Testis (tissue), 5 donors: ENCODE measurements at places on chromosomes 13 and 19.

GRCh38 chr13:110546926-110547325 is 14.6 kb downstream of the RAB20 start:
- peaks cover 49% of the 10 kb centered on the region for H3K4me1 ChIP-seq
- no peak overlapping the region for H3K4me3 ChIP-seq
- H3K27me3 ChIP-seq = no peaks in the 10 kb centered on the region
- no peak overlapping the region for H3K27ac ChIP-seq
- no peaks in the 10 kb centered on the region for H3K36me3 ChIP-seq
- DNase-seq = peak; percentile 96

- DNase-seq = no peak
- H3K4me3 ChIP-seq = no peak overlapping the region
- no peak overlapping the region for H3K27ac ChIP-seq
- no peaks in the 10 kb centered on the region for H3K36me3 ChIP-seq
- H3K27me3 ChIP-seq = no peaks in the 10 kb centered on the region
- H3K4me1 ChIP-seq = peaks cover 25% of the 10 kb centered on the region
These were observed 40.5 kb upstream of the RCBTB2 start for GRCh38 chr13:48573213-48574007.

DNA sequence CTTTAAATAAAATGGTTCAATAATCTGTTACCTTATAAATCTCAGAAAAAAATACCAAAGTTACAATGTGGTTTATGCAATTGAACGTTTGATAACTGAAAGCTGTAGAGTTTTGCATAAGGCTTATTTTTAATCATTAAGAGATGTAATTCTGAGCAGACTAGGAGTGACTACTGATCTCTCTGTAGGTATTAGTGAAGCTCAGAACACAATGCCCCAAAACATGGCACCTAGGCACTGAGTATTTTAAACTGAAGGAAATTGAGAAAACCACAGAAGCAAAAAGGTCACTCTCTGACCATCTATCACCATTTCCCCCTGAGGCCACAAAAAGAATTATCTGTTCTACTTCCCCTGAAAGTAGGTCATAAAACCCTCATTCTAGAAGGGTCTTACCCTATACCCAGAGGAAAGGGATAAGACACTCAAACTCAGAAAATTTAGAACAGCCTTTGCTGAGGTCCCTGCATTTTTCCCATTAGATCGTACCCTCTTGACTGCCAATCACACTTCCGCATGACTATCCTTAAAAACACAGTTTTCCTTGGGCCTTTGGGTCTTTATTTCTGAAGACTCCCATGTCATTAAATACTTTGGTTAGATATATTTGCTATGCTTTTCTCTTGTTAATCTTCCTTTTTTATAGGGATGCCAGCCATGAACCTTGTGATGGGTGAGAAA is 158.1 kb downstream of the PCDH9 start:
- no peaks in the 10 kb centered on the region for H3K27me3 ChIP-seq
- DNase-seq = no peak
- H3K4me3 ChIP-seq = no peak overlapping the region
- H3K27ac ChIP-seq = no peak overlapping the region

- H3K4me1 ChIP-seq = no peaks in the 10 kb centered on the region
- no peaks in the 10 kb centered on the region for H3K36me3 ChIP-seq
- no peak overlapping the region for H3K27ac ChIP-seq
- H3K27me3 ChIP-seq = no peaks in the 10 kb centered on the region
- no peak overlapping the region for H3K4me3 ChIP-seq
These were observed 56.4 kb upstream of the STARD13 start for GRCh38 chr13:33341861-33342452.

- no peak overlapping the region for H3K4me3 ChIP-seq
- no peaks in the 10 kb centered on the region for H3K36me3 ChIP-seq
- no peak for DNase-seq
- H3K4me1 ChIP-seq = no peaks in the 10 kb centered on the region
These were observed 123.2 kb downstream of the ENOX1 start for GRCh38 chr13:43663474-43664090.

DNA sequence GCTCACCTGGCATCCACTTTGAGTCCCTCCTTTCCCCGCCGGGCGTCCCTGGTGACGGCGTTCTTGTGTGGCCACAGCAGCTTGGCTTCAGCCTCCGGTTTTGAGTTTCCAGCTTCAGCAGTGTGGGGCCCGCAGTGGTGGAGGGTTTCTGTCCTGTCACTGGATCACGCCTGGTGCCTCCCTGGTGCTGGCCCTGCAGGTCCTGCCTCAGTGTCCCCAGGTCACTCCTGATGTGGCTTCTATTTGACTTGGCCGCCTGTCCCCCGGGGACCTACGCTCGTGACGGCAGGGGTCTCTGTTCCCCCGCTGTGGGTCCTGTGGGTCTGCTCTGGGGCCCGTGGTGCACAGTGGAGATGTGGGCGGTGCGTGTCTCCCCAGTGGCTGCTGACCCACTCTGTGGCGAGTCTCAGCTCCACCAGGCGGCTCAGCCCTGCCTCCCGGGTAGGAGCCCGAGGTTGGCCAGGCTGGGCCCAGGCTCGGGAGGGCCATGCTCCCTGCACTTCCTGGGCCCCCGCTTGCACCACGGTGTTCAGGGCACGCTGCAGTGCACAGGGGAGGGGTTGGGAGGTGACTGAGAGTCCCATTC is 1.9 kb downstream of the ATP4B start:
- H3K27ac ChIP-seq = no peak overlapping the region
- no peaks in the 10 kb centered on the region for H3K27me3 ChIP-seq
- no peaks in the 10 kb centered on the region for H3K36me3 ChIP-seq
- DNase-seq = no peak

DNA sequence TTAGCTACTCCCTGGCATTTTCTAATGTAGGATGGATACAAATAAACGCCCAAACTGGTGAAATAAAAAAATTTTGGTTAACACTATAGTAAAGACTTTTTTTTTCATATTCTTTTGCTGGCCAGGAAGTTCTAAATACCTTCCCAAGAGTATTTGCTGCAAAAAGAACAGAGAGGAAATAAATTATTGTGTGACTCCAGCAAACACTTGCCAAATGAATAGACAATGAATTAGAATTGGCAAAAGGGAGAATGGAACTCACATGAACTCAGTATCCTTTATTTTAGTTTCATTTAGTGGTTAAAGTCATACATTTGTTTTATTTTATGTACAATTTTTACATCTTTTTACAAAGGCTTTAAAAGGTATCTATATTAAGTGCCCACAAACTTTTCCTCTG is 58.1 kb downstream of the LACC1 start:
- DNase-seq = no peak
- no peak overlapping the region for H3K27ac ChIP-seq
- H3K4me3 ChIP-seq = no peak overlapping the region
- peaks cover 18% of the 10 kb centered on the region for H3K4me1 ChIP-seq

DNA sequence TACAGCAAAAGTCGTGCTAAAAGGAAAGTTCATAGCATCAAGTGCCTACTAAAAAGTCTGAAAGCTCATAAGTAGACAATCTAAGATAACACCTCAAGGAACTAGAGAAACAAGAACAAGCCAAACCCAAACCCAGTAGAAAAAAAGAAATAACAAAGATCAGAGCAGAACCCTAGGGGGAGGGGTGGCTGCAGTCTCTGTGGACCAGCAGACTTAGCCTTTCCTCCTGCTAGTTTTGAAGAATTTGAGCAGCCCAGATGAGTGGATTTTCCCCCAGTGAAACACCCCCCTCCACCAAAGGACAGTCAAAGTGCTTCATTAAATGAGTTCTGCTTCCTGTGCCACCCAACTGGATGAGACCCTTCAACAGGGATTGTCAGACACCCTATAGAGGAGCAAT is 2.6 kb upstream of the ZNF486 start:
- H3K4me1 ChIP-seq = peaks cover 4% of the 10 kb centered on the region
- no peak for DNase-seq
- H3K36me3 ChIP-seq = no peaks in the 10 kb centered on the region

DNA sequence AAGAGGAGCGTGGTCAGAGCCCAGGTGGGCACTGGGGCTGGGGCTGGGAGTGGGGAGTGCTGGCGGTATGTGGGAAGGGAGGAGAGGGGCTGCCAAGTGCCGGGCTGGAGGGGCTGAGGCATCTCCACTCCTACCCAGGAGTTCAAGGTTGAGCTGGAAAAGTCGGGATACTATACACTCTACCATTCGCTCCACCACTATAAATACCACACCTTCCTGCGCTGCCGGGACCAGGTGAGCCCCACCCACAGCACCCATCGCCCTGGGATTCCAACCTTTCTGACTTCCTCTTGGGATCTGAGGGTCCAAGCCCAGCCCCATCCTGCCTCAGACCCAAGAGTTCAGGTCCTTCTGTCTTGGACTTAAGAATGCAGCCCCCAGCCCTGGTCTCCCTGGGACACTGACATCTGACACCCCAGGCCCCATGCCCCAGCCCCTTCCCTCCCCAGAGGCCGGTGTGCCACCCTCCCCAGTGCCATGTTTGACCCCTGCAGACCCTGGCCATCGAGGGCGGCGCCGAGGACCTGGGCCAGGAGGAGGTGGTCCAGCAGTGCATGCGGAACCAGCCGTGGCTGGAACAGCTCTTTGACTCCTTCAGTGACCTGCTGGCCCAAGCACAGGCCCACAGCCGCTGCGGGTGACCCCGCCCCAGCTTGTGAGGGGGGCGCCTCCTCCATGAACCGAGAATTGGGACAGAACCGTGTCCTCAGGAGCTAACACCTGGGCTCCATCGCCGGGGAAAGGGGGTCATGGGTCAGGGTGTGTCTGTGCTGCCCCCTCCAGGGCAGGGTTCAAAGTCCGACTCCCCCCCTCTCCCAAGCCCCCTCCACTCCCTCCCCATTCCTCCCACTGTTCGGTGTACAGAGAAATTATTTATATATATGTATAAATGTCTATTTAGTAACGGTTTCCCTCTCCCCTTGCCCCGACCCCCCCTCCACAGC is 14.7 kb downstream of the RRAS start:
- no peak overlapping the region for H3K27ac ChIP-seq
- H3K27me3 ChIP-seq = no peaks in the 10 kb centered on the region
- H3K36me3 ChIP-seq = peaks cover 4% of the 10 kb centered on the region
- no peak overlapping the region for H3K4me3 ChIP-seq

DNA sequence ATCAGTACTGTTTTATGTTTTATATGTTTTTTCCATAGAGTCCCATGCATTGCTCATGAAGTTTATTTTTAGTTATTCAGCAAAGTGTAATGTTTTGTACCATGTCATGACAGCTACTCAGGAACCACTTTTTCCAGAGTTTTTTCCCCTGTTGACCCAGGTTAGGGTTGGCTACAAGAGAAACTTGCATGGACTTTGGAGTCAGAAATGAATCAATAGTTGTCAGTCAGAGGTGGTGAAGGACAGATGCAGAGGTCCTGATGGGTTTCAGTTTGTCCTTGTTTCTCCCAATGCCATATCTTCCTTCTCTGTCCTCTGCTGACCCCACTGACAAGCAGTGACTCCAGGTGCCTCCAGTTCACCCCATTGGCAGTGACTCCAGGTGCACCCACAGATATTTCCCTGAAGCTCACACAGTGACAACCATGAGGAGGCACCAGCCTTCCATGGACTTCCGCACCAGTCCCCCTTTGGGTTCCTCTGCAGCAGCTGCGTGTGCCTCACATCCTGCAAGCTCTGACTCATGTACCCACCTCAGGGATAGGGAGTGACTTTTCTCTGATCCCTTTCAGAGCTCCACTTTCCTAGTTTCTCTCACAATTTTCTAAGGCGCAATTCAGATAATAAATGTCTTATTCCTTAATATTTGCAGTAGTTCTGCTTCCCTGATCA is 92.1 kb downstream of the AKAP11 start:
- H3K27ac ChIP-seq = no peak overlapping the region
- DNase-seq = no peak
- H3K36me3 ChIP-seq = no peaks in the 10 kb centered on the region

GRCh38 chr19:5070930-5071329 is 102.0 kb downstream of the KDM4B start:
- no peak overlapping the region for H3K27ac ChIP-seq
- DNase-seq = no peak
- H3K27me3 ChIP-seq = no peaks in the 10 kb centered on the region
- no peaks in the 10 kb centered on the region for H3K36me3 ChIP-seq

- DNase-seq = no peak
- no peak overlapping the region for H3K27ac ChIP-seq
These were observed 7.5 kb upstream of the NFIX start for GRCh38 chr19:12987781-12988180.

DNA sequence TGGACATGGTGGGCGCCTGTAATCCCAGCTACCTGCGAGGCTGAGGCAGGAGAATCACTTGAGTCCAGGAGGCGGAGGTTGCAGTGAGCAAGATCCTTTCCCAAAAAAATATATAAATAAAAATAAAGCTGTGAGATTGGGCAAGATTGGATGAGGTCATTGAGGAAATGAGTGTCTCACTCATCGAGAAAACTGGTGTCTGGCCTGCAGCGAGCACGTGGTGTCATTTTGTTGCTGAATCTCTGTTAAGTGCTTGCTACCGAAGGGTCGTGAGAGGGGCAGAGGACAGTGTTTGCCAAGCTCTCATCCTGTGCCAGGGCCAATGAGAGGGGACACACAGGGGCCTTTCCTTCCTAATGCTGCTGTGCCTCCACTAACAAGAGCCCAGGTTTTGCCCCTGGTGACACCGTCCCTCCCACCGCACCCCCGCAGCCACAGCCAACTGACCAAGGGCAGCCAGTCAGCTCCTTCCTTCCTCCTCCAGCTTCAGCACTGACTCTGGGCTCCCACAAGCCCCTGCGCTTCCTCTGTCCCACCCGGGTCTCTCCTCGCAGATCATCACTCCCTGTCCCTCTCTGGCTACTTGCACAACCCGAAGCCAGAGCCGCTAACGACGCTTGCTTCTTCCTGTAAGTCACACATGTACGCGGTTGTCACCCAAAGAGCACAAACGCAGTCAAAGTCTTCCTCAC is 3.2 kb downstream of the POLD1 start:
- H3K27me3 ChIP-seq = no peaks in the 10 kb centered on the region
- DNase-seq = no peak
- no peak overlapping the region for H3K4me3 ChIP-seq
- no peaks in the 10 kb centered on the region for H3K36me3 ChIP-seq
- H3K27ac ChIP-seq = no peak overlapping the region
- H3K4me1 ChIP-seq = peaks cover 15% of the 10 kb centered on the region

DNA sequence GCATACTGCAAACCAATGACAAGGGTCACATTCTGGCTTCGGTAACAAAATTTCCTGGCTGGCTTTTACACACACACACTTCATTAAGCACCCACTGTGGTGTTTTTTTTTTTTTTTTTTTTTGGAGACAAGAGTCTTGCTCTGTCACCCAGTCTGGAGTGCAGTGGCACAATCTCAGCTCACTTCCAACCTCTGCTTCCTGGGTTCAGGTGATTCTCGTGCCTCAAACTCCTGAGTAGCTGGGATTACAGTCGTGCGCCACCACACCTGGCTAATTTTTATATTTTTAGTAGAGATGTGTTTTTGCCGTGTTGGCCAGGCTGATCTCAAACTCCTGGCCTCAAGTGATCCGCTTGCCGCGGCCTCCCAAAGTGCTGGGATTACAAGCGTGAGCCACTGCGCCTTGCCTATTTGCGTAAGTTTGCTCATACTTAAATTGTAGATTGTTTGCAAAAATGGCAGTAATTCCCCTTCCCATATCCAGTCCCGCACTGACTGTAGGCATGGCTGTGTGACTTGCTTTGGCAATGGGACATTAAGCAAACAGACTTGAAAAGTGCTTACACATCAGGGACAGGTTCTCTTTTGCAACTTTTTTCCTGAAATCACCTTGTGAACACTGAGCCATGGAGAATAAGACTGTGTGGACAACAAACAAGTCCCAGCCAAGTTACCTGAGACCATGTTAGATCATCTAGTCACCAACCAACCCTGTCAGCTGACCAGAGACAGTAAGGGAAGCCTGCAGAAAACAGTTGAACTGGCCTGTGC is 42.1 kb upstream of the EBPL start:
- H3K27ac ChIP-seq = no peak overlapping the region
- DNase-seq = no peak
- H3K4me3 ChIP-seq = no peak overlapping the region
- no peaks in the 10 kb centered on the region for H3K36me3 ChIP-seq

- DNase-seq = no peak
- H3K4me3 ChIP-seq = no peak overlapping the region
- no peaks in the 10 kb centered on the region for H3K4me1 ChIP-seq
- H3K27me3 ChIP-seq = no peaks in the 10 kb centered on the region
These were observed 82.4 kb upstream of the STARD13 start for GRCh38 chr13:33367926-33368325.
